ENCODE measurements at places on chromosomes 11 and 22. TPM values are rescaled to one million over a fixed set of nuclear protein-coding genes. Genes with fewer than 3 reads are reported as not detected.

DNA sequence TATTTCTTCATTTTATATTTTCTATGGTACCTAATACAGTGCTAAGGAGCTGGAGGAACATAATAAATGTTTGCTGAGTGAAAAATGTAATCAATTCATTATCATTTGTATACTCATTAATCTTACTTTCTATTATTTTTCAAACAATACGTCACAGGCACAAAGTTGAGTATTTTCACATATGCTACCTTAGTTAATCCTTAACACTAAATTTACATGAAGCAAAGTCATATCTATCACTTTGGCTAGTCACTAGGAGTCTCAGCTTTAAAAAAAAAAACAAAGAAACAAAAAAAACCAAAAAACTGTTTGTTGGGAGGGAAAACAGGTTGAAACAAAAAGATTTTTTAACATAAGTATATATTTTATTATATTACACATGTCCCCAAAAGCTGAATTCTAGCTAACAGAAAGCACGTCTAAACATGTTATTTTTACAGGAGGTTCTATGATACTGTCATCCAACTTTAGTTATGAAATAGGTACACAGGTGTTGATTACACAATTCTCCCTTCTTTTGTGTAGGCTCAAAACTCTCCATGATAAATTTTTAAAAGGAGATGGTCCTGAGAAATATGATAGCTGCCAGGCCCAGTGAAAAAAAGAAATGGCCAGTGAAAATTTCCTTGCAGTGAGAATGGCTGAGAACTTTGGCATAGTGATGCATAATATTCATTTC, 14.3 kb downstream of the HPS5 start:
- no peak for DNase-seq

GRCh38 chr11:103888541-103888951, 147.9 kb upstream of the DDI1 start:
- DNase-seq, result no peak

GRCh38 chr11:70643642-70644041, 245.3 kb downstream of the CTTN start:
- no peak for DNase-seq

Gene CCDC73
- total RNA-seq, result 0.20 TPM

- DNase-seq, result no peak
Measured at GRCh38 chr22:27816552-27816951, 15.0 kb upstream of the MN1 start.

DNA sequence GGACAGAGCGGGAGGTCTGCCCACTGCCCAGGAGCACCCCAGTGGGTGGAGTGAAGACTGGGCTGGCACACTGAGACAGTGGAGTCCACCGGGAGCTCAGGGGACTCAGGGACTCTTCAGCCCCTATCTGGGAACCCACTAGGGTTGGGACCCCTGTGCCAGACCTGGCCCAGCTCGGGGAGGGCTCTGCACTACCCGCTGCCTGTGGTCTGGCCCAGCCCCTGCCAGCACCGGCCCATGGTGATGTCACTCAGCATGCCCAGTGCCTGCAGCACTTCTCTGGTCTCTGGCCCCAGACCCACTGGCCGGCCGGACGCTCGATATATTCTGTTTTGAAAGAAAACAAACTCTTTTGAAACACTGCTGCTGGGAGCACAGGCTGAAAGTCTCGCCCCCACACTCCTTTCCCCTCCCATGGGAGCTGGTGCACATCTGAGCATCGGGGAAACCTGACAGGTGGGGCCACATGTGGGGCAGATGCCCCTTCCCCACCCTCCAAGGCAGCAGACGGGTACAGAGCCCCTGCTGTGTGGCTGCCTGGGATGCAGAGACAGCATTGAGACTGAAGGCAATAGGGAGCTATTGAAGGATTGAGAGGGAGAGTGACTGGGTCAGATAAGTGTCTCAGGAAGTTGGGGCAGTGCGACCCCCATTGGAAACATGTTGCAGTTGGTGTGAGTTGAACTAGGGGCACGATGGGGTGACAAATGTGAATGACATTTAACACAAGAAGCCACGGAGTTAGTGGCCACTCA, 62.9 kb downstream of the MYEOV start:
- DNase-seq, result no peak

GRCh38 chr11:72718101-72718501, 34.1 kb downstream of the ARAP1 start:
- DNase-seq, result no peak

- DNase-seq, result no peak
Measured at GRCh38 chr11:103359216-103359615, 250.0 kb downstream of the DYNC2H1 start.

DNA sequence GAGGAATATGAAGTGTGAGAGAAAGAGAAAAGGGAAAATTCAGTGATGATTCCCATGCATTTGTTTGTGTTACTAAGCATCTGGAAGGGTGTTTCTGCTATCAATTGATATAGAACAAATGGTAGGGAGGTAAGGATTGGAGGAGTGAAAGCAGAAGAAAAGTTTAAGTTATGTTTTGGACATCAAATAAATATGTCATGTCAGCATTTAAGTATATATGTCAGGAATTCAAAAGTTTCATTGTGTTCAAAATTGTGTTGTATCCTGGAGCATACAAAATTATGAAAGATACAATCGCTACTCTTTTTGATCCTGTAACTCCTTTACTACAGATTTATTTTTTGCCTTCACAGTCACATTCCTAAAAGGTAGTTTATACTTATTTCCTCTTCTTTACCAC, 885.8 kb downstream of the KCNA4 start:
- no peak for DNase-seq

DNA sequence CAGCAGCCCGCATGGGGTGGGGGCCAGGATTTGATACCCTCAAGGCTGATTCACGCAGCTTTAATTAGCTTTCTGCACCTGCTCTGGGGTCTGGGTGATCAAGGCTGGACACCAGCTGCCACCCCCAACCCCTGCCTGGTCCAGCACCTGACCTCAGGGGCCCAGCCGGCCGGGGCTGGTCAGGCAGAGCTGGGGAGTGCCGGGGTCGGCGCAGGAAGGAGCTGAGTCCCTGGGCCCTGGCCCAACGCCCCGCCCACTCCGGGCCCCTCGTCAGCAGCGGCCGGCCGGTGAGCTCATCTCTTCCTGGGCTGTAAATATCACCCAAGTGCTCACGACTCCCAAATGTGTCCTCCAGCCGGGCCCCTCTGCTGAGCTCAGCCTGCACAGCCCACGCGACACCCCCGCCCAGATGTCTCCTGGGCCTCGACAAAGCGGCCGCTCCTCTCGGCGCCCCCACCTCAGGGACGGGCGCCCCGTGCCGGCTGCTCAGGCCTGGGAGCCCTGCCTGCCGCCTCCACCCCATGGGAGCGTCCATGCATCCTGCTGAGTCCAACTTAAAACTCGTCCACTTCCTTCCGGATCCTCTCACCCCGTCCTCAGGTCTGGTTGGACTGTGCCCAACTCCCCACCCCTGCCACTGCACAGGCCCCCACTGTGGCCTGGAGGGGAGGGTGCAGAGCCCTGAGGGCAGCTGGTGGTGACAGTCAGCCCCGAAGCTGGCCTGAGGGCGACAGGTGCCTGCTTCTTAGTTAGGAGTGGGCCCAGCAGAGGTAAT, 29.0 kb downstream of the RTN4R start:
- DNase-seq, result peak; percentile 54

- peak; percentile 5 for DNase-seq
Measured at GRCh38 chr22:27107824-27108223, 450.4 kb downstream of the MIAT start.

- no peak for DNase-seq
Measured at GRCh38 chr11:94790661-94791180, 22.6 kb downstream of the AMOTL1 start.

Gene TP53I11
- total RNA-seq, result 14.0 TPM

Gene RCE1
- total RNA-seq, result 26.8 TPM

- DNase-seq, result no peak
Measured at GRCh38 chr11:83695046-83695445, 408.9 kb upstream of the CCDC90B start.

Gene DDIAS
- total RNA-seq, result 28.8 TPM

Gene HPX
- total RNA-seq, result not detected

GRCh38 chr11:123303924-123304323, 108.9 kb upstream of the CLMP start:
- DNase-seq, result no peak

DNA sequence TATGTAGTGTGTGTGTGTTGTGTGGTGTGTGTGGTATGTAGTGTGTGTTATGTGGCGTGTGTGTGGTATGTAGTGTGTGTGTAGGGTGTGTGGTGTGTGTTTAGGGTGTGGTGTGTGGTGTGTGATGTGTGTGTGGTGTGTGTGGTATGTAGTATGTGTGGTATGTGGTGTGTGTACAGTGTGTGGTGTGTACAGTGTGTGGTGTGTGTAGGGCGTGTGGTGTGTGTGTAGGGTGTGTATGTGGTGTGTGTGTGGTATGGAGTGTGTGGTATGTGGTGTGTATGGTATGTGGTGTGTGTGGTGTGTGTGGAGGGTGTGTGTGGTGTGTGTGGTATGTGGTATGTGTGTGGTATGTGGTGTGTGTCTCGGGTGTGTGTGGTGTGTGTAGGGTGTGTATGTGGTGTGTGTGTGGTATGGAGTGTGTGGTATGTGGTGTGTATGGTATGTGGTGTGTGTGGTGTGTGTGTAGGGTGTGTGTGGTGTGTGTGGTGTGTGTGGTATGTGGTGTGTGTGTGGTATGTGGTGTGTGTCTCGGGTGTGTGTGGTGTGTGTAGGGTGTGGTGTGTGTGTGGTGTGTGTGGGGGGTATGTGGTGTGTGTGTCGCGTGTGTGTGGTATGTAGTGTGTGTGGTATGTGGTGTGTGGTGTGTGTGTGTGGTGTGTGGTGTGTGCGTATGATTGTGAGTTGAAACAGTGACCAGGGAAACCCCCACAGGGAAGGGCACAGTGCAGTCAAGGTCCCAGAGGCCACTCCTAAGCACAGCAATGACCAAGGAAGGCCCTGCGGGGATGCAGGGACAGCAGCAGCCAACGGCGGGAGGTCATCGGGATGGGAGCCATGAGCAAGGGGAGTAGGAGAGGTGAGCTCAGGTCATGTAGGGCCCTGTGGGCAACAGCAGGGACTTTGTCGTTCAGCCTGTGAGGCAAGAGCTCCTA, 2.9 kb upstream of the PPP6R2 start:
- DNase-seq, result no peak

Gene SMC1B
- total RNA-seq, result 2.1 TPM

Gene CCDC81
- 0.16 TPM for total RNA-seq

DNA sequence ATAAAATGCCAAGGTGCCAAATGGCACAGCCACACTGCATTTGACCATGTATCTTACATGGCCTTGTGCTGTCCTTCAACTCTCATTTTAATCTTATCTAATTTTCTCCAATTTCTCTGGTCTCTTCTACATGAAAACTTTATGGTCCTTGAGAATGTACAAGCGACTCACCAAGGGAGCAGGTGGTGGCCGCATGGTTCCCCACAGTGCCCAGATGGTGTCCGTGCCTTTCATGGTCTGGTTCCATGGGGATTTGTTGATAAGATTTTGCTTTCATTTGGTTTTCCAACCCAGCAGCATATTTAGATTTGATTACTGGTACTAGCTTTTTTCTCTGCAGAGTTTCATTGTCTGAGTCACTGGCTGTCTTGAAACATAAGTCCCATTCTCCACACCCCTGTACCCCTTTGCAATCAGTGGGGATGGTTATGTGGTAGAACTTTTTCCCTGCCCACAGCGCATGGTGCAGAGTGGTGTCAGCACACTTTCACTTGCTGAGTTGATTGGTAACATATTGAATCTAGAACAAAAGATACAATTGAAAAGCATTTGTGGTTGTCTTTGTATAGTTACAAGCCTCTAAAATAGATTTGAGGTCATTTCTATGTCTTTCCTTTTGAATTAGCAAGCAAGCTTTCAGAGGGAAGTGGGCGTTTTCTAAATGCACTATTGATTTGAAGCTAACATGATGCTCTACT, 24.1 kb downstream of the ZNRF3 start:
- peak; percentile 77 for DNase-seq

GRCh38 chr11:59226396-59226795, 13.7 kb upstream of the MPEG1 start:
- no peak for DNase-seq

Gene OR51Q1
- not detected for total RNA-seq

DNA sequence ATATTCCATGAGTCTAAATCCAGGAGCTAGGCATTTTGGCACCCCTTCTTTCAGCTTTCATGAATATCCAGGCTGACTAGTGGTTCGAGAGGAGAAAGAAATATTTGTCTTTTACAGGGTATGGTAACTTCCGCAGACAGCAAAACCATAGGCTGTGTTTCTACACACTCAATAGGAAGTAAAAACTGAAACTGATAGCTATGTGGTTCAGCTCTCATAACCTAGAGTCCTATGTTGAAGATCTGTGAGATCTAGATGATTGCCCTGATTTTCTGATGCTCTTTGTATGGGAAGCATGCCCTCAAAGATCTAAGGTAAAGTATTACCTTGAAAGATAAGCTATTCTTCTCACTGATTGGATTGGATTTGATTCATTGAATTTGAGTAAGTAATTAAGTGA, 118.3 kb downstream of the CD44 start:
- no peak for DNase-seq

Gene SPDYC
- not detected for total RNA-seq

DNA sequence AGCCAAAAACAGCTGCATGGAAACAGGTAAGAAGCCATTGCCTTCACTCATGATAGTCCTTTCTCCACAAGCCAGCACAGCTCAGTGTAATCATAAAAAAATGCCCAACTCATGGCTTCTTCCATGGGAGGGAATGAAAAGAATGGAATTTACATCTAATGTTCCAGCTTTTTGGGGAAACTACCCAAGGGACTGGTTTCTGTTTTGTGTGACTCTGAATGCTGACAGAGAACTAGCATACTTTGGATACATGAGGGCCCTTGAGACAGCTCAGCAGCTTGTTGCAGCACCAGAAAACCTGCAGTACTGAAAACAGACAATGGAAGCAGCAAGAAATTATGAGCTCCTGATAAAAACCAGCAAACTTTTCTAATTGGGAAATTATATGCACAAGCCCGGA, 24.2 kb upstream of the HORMAD2 start:
- no peak for DNase-seq

DNA sequence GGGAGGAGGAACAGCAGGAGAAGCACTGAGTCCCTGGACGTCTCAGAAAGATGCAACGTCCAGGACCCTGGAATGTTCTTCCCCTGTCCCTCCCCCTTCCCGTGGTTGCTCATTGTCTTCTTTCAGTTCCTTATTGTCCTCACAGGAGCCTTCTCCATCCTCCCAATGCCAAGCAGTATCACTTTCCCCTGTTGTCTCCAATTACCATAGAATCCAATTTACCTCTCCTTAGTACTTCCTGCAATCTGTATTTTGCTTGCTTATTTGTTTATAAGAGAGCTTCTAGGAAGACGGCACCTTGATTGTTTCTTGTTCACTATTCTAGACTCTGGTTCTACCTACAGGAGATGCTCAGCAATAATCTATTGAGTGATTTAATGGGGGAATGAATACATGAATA, 1273.7 kb downstream of the LRRC4C start:
- DNase-seq, result no peak

DNA sequence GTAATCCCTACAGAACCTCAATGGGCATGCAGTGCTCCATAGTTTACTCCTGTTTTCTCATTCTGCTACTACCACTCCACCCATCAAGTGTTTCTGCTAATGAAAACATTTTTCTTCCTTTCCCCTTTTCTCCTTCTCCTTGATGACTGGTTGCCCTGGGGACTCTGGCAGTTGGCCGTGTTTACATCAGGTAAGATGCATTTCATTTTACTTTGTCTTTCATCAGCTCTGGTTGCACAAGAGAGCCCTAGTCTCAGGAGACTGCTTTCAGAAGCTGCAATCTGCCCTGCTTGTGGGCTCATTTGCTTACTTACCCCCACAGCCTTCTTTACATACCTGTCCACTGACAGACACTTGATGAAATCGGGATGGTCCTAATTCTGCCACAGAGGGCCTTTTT, 19.6 kb upstream of the LIMK2 start:
- DNase-seq, result no peak

Gene GPR83
- total RNA-seq, result 0.06 TPM

Gene NXPE1
- not detected for total RNA-seq

GRCh38 chr11:64448599-64449380, 89.8 kb downstream of the RPS6KA4 start:
- DNase-seq, result peak; percentile 78

Gene PHF5A
- 117 TPM for total RNA-seq

Measured in activated naive CD8-positive, alpha-beta T cell treated with anti-CD3 and anti-CD28 coated beads for 36 hours (primary cell).